Hair follicular keratinocyte (primary cell): ENCODE measurements at places on chromosomes 12 and 14. TPM values are rescaled to one million over a fixed set of nuclear protein-coding genes. Genes with fewer than 3 reads are reported as not detected.

RABGGTA gene
- 51.2 and 83.1 TPM in 2 replicates for total RNA-seq

LRRIQ1 gene
- 0.08 and 0.11 TPM in 2 replicates for total RNA-seq

ART4 gene
- not detected in 2 replicates for total RNA-seq

LRP1-AS gene
- total RNA-seq = not detected in 2 replicates

MANSC1 gene
- 4.6 and 5.2 TPM in 2 replicates for total RNA-seq

VWF gene
- not detected in 2 replicates for total RNA-seq
